Fibroblast of skin of left biceps (primary cell): ENCODE measurements at places on chromosomes 1 and 21.

- no peak for DNase-seq
Observed at GRCh38 chr1:56991576-56991975, 25.8 kb upstream of the C8B start.

GRCh38 chr1:245330951-245331350, 176.2 kb downstream of the KIF26B start:
- DNase-seq = no peak

- no peak for DNase-seq
Observed at GRCh38 chr1:222306512-222306911, 241.4 kb downstream of the HHIPL2 start.

DNA sequence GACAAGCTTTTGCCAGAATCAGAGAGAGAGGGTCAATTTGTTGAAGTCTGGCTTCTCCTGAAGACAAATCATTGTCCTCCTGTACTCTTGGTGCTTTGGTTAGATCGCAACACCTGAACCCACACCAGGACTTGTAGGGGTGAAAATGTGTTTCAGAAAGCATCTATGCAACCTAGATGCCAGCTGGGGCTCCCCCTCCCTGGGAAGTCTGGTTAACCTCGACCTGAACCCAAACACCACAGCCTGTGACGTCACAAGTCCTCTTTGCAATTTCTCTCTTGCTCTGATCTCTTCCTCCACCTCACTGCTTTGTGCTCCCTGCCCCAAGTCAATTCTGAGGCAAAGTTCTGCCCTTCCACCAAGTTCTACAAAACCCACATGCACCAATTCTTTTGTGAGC, 42.8 kb upstream of the USP24 start:
- no peak for DNase-seq

GRCh38 chr1:12502336-12503109, 115.5 kb downstream of the DHRS3 start:
- DNase-seq = no peak

- no peak for DNase-seq
Observed at GRCh38 chr1:29896791-29897714, 660.7 kb downstream of the PTPRU start.

DNA sequence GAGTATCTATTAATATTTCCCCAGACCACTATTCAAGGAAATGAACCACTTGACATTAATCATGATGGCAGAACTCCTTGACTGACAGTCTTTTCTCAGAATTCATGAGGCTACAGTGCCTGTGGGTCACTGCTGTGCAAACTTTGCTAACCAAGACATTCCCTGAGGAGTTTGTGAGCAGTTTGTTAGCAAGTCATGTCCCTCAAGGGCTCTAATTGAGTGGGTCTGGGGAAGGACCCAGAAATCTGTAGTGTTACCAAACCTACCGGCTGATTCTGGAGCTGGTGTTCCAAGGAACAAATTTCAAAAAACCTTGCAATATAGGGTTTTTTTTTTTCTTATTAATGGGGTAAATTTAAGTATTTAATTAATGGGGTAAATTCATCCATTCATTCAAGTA, 103.2 kb upstream of the VANGL1 start:
- no peak for DNase-seq

DNA sequence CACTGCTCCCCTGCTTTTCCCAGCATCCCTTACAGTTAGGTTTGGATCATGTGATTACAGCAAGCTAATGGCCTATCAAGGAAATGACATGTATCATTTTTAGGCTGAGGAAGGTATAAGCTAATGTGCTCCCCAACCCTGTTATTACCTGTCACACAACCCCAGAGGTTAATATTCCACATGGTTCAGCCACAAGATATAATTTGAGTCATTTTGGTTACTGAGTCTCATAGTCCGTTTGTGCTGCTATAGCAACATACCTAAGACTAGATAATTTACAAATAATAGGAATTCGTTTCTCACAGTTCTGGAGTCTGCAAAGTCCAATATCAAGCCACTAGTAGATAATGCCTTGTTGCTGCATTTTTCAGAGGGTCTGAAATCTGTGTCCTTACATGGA, 29.1 kb upstream of the SLC16A1 start:
- DNase-seq = no peak
